Stimulated activated CD4-positive, alpha-beta T cell treated with anti-CD3 and anti-CD28 coated beads, Interleukin-1b, Interleukin-23, amount 100 ng/mL, for 1 hour (primary cell): ENCODE measurements at places on chromosomes 13 and 19.

DNA sequence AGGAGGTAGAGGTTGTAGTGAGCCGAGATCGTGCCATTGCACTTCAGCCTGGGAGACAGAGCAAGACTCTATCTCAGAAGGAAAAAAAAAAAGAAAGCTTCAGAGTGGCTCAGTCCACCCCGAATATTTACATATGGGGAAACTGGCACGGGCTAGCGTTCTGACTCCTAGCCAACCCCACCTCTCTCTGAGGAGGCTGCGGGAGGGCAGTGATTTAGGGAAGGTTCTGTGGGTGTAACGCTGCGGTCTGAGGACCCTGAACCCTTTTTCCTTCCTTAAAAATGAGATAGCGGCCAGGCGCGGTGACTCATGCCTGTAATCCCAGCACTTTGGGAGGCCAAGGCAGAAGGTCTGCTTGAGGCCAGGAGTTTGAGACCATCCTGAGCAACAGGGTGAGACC lies 5.0 kb downstream of the LRRC25 start:
- DNase-seq, result no peak

- DNase-seq, result peak; percentile 4
Observed at GRCh38 chr13:42047561-42048341, 697 bp upstream of the DGKH start.

GRCh38 chr13:110498327-110498726 lies 63.2 kb downstream of the RAB20 start:
- DNase-seq, result no peak

GRCh38 chr19:1424192-1424955 lies 13.8 kb upstream of the RPS15 start:
- DNase-seq, result no peak

GRCh38 chr19:29268721-29269393 lies 55.9 kb upstream of the UQCRFS1 start:
- no peak for DNase-seq

GRCh38 chr13:68439817-68440216 lies 1209.7 kb upstream of the PCDH9 start:
- no peak for DNase-seq

DNA sequence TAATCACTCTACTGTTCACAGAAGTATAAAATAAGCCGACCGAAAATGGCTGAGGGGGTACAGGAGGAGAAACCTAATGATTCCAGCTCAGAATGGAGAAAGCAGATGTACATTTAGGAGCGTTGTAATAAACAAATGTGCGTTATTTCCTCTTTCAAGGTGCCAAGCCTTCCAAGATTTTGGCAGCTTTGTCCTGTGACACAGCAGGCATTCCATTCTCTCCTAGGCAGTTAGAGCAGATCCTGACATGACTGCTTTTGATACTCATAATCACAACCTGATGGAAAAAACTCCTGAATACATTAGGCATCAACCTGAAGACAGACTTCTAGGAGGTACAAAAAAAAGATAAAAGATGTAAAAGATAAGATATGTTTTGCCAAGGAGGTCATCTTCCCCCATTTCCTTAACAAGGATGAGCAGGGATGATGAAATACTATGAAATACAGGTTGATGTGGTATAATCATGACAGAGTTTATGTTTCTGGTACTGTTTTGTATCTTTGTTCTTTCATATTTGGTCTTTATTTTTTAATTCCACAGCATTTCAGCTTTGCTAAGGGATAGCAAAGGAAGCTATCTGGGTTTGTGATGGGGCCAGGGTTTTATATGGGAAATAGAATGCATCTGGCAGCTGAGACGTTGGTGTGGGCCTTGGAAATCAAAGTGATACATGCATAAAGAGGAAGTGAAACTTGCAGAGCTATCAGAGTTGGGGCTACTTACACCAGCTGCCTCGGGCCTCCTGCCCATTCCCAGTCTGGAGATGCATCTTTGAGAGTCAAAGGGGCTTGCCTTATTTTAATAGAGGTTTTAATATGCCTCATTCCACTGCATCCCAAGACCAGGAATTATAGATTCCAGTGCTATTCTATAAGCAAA lies 222.5 kb downstream of the OXGR1 start:
- DNase-seq, result no peak
